ENCODE measurements at places on chromosomes 3 and 15.

DNA sequence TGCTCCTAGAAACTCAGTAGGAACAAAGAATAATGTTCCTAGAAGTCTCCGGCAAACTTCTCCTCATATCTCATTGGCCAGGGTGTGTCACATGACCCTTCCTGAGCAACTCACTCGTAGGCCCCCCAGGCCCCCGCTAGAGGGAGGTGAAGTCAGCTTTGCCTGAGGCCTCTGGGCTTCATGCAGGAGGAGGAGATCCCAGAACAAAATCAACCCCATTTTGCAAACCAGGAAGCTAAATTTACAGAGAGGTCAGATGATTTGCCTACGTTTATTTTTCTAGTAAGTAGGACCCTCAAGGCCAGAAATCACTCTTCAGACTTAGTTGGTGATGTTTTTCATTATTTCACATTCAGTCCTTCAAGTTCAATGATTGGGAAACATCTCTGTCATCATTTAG is 99.1 kb downstream of the SSR3 start:
- DNase-seq = no peak

GRCh38 chr3:141129541-141130011 is 78.4 kb downstream of the SPSB4 start:
- no peak for DNase-seq

- no peak for DNase-seq
These were observed 4.0 kb downstream of the CYP8B1 start for GRCh38 chr3:42871592-42872196.

- DNase-seq = peak; percentile 38
These were observed 40.5 kb upstream of the GYG1 start for GRCh38 chr3:148950806-148951205.

GRCh38 chr3:6844723-6845122 is 16.2 kb upstream of the GRM7 start:
- no peak for DNase-seq

GRCh38 chr3:139532976-139533375 is 6.6 kb downstream of the RBP1 start:
- no peak for DNase-seq

- DNase-seq = no peak
These were observed 77.6 kb upstream of the DLG1 start for GRCh38 chr3:197376020-197376419.

DNA sequence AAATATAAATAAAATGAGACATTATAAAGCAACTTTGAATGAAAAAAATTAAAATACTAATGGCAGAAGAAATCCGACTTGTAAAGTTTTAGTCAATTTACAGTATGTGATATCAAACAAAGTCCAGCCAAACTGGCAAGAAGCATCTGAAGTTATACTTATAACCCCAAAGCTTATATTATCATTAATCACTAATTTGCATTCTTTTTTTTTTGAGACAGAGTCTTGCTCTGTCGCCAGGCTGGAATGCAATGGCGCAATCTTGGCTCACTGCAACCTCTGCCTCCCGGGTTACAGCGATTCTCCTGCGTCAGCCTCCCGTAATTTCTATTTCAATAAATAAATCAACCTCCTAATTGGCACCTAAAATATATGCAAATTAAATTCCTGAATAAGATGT is 80.1 kb downstream of the AQR start:
- peak; percentile 20 for DNase-seq

GRCh38 chr15:101159096-101159935 is 92.5 kb downstream of the CHSY1 start:
- no peak for DNase-seq

GRCh38 chr3:67630666-67631362 is 23.6 kb downstream of the SUCLG2 start:
- no peak for DNase-seq

GRCh38 chr15:74821091-74821789 is 5.2 kb upstream of the CPLX3 start:
- no peak for DNase-seq

- DNase-seq = no peak
These were observed 47.7 kb downstream of the CCR3 start for GRCh38 chr3:46289966-46290365.

- DNase-seq = peak; percentile 38
These were observed 52.8 kb upstream of the FAM98B start for GRCh38 chr15:38401106-38401505.

DNA sequence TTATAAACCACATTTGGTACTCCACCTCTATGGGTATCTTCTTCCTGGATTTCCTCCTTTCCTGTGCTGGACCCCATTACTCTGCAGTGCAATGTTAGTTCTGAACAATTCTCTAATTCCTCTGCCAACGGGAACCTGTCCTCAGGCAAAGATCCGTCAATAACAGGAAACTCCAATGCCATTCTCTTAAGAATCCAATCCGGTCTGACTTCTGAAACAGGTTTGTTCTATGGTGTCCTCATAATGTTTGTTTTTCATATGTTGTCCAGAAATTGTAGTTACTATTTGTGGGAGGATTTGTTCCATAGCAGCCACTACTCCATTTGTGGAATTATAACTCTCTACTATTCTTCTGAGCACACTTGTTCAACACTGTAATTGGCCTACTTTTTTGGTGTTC is 112.7 kb downstream of the TBL1XR1 start:
- no peak for DNase-seq

GRCh38 chr15:70054366-70054765 is 43.4 kb downstream of the TLE3 start:
- no peak for DNase-seq

GRCh38 chr15:80837006-80837405 is 57.8 kb downstream of the CEMIP start:
- DNase-seq = no peak

DNA sequence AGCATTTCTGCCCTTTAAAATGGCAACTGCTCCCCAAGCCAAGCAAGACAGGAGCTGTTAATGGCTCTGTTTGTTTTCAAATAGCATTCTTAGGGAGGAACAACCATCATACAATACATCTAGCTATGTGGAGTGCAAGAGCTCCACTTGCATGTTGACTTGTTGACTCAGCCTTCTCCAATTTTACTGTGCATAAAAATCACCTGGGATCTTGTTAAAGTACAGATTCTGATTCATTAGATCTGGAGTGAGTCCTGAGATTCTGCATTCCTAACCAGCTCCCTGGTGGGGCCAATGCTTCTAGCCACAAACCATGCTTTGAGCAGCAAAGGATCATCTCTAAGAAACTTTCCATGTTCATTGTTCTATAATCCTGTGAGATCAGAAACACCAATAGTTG is 171.4 kb downstream of the THRB start:
- no peak for DNase-seq

- DNase-seq = no peak
These were observed 25.9 kb upstream of the TNFSF10 start for GRCh38 chr3:172549144-172549543.

GRCh38 chr3:169029674-169030285 is 633.7 kb downstream of the MECOM start:
- DNase-seq = no peak

DNA sequence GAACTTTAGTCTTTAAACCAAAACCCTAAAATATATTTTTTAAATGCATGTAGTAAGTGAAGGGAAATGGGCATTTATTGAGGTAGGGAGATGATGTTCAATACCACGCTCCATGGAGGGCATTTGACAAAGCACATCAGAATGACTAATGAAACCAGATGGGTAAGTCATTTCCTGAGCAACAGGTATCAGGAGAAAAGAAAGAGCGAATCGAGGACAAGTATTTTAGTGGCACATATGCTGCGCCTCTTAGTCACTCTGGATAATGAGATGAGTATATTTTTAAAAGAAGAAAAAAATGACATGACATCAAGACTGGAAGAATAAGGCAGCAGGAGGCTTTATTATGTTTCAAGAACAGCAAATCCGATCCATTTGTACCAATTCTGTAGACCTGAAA is 129.0 kb upstream of the ARHGEF3 start:
- DNase-seq = no peak

- no peak for DNase-seq
These were observed 79.4 kb downstream of the ZPLD1 start for GRCh38 chr3:102514241-102514640.

DNA sequence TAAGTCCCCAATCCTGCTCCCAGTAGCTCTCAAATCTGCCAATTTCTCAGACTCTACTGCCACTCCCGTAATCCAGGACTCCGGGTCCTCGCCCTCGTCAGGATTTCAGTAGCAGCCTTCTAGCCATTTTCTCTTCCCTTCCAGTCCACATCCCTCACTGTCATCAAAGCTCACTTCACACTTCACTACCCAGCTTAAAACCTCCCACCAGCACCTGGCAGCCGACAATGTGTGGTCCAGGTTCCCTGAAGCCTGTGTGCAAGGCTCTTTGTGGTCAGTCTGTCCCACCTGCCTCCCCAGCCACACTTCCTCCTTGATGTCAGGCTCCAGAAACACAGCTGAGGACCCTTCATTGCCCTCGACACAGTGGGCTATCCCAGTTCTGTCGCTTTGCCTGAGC is 304.5 kb upstream of the ROPN1 start:
- no peak for DNase-seq

GRCh38 chr15:41879321-41879845 is 14.5 kb downstream of the SPTBN5 start:
- DNase-seq = no peak

DNA sequence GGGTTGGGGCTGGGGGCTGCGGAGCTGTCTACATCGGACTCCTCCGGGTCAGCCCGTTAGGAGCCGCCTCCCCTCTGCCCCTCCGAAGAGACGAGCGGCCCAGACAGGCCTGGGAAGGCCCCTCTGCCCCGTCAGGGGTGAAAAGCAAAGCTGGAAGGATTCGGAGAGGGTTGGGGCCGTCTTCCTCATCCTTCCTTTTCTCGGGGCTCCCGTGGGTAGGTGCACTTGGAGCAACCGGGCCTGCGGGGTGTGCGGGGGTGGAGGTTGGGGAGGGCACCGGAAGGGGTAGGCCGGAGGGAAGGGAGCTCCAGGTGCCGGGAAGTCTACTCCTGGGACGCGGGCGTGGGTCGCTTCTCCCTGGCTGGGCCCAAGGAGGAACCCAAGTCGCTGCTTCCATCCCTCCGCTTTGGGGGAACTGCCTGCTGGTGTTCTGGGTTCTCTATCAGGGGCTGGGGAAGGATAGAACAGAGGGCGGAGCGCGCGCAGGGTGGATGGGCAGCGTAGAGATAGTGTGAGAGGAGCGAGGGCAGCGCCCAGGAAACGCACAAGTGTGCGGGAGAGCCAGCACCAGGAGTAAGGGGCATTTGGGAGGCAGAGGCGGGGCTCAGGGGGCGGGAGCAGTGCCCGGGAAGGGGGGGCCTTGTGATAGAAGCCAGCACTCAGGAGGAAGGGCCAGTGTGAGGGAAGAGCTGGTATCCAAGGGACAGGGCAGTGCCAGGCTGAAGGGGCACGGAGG is 590 bp downstream of the POLR2H start:
- DNase-seq = no peak

DNA sequence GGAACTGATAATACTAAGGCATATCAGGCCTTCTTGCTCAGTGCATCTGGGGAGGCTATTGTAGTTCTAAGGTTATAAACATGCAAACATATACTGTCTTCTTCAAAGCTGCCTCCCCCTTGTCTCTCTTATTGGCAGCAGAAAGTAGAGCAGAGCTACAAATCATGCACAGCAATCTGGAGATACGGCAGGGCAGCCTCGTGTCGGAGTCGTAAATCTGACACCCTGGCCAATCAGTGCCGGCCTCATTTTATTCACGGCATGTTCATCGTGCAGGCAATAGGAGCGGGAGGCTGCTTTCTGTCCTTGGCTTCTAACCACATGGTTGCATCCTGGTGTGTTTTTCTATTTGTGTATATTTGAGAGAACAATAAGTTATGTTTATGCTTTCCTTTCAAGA is 300.2 kb upstream of the CNTN6 start:
- DNase-seq = no peak

- no peak for DNase-seq
These were observed 18.0 kb upstream of the ZXDC start for GRCh38 chr3:126493739-126494138.

DNA sequence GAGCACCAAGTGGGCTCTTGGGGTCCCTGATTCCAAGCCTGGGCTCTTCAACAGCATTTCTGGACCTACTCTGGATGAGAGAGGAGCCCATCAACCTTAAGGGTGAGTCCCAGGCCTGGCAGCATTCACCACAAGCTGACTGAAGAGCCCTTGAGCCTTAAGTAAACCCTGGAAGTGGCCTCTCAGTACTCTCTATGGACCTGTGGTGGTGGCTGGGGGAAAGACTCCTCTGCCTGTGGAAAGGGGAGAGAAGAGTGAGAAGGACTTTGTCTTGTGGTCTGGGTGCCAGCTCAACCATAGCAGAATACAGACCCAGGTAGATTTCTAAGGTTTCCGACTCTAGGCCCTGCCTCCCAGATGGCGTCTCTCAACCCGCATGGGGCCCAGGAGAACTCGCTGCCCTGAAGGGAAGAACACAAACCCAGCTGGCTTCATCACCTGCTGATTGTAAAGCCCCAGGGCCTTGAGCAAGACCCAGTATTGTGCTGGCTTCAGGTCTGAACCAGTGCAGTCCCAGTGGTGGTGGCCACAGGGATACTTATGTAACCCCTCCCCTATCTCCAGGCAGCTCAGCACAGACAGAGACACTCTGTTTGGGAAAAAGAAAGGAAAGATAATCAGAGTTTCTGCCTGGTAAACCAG is 71.4 kb downstream of the TFDP2 start:
- DNase-seq = no peak

DNA sequence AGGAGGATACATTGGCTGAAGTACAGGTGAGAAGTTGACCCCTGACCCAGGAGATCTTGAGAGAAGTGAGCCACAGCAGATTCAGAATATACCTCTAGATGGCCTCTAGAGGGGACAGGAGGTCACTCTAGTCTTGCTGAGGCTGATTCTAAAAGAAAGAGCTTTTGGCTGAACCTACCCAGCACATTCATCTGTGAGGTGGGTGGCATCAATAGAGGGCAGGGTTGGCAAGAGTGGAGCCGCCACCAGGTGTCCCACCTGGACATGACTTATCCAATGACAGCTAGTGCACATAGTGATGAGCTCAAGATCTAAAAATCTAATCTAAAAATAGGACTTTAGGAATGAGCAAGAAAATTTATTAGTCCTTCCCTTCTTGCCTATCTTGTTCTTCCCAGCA is 51.6 kb downstream of the CYP19A1 start:
- DNase-seq = no peak

DNA sequence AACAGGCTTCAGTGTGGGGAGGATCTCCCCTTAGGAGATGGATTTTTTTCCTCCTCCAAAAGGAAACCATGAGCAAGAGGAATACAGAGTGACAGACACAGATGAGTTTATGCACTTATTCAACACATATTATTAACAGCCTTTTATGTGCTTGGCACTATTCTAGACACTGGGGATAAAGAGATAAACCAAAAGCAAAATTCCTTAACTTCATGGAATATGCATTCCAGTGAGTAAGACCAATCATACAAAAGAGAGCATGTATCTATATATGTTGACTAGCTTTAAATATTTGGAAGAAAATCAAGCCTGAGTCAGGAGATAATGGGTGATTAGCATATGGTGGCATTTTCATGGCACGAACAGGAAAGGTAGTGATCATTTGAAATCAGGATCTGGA is 284.4 kb upstream of the RASGRP1 start:
- DNase-seq = peak; percentile 68

DNA sequence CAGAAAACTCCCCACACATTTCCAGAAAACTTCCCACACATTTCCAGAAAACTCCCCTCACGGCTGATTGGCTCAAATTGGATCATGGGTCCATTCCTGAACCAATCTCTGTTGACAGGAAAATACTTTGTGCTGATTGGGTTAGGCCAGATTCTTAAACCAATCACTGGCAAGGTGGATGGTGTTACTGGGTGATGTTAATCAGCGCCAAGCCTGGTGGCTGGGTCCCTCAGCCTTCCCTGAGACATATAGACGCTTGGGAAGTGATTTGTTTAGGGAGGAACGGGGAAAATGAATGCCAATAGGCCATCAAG is 199.4 kb upstream of the UBE2E2 start:
- DNase-seq = no peak
